Activated T-helper 17 cell treated with anti-CD3 and anti-CD28 coated beads, Interleukin-2, amount 50 U/mL, for 72 hours (primary cell): ENCODE measurements at places on chromosomes 3 and 15. TPM values are rescaled to one million over a fixed set of nuclear protein-coding genes. Genes with fewer than 3 reads are reported as not detected.

DNA sequence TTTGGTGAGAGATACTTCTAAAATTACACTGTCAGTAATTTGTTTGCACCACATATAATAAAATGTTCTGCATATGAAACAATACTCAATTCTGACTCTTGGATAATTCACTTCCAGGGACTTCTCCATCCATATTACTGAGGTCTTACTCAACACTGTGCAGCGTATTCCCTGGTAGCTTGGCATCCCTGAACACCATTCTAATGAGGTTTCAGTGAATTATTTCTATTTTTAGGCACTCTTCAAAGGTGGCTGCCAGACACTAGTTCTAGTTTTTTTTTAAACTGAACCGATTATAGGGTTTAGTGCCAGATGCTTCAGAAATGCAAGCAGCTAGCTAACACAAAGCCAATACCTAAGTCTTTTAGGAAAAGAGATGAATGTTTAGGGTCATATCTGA, 283.3 kb downstream of the FEZF2 start:
- no peak for ATAC-seq

- no peak for ATAC-seq
Observed at GRCh38 chr3:184821034-184821433, 9.1 kb downstream of the VPS8 start.

DNA sequence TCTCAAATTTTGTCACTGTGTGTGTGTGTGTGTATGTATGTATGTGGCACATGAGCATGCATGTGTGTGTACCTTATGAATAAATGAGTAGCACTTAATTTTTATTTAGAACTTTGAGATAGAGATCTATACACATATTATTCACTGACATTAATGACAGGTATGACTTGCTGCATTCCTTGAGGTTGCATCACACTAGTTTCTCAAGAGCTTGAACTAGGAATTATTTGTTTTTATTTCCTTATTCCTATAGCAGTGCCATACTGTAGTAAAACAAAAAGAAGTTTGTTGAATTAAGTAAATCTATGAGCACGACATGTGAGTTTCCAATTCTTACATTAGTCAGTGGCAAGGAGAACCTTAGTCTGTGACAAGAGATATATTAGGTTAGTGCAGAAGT, 943.9 kb downstream of the ROBO1 start:
- ATAC-seq, result no peak

Gene GOLGA6B
- total RNA-seq, result 0.13 TPM

Gene CLSTN2
- total RNA-seq, result 0.08 TPM
